ENCODE measurements at places on chromosomes 3 and 15.

GRCh38 chr3:52442409-52443267 lies 2.3 kb downstream of the SEMA3G start:
- DNase-seq = no peak

DNA sequence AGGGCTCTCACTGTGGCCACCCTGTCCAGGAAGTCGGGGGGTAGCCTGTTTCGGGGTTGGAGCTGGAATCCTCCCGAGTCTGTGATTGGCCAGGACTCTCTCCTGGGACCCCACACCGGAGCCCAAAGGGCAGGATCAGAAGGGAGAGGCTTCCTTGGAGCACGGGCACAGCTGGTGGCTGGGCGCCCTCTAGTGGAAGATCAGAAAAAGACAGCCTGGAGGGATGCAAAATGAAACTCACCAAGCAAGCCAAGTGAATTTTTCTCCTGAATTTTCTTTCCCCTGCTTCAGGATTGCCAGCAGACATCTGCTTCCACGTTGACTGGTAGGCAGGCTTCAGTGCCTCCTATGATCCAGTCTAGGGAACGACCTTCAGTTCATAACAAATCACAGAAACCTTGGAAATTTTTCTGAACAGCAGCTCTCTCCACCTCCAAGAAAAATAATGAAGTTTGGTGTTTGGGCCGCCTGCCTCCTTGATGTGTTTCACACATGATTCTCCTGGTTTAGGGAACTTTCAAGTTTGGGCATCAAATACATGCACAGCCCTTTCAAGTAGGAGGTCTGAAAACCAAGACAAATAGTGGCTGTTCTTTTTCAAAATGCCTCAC lies 224.6 kb downstream of the VPS13C start:
- DNase-seq = peak; percentile 19

DNA sequence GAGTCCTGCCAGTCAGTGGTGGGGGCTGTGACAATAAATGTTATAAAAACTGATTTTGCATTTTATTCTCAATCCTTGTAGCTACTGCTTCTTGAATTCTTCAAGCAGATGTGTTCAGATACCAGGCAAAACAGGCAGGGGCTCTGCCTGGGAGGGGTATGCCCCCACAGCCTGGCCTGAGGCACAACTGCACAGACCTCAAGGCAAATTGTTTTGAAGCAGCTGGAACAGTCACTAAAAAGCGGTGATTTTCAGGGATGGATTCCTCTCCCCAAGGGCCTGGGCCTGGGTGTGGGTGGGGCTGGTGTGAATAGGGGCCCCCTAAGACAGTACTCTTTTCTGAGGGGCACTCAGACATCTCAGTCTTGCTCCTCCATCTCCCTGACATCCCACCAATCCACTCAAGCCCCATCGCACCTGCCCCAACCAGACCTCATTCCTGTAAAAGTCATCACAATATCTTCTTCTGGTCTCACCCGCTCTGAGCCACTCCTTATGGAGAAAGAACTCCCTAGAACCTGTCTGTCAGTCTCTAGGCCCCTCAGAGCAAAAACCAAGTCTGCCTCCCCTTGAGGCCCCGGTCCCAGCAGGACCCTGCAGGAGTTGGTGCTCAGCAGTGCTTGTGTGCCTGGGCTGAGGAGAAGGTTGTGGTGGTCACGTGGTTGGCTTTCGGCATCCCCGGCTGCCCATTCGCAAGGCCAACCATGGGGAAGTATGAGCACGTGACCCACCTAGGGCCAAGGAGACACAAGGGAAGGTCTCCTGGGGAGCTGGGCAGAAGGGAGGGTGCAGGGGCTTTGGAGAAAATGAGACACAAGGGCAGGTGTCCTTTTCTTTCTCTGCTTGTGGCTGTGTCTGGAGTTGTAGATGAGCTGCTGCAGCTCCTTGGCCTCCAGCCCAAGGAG lies 2.9 kb upstream of the PSTPIP1 start:
- peak; percentile 38 for DNase-seq

DNA sequence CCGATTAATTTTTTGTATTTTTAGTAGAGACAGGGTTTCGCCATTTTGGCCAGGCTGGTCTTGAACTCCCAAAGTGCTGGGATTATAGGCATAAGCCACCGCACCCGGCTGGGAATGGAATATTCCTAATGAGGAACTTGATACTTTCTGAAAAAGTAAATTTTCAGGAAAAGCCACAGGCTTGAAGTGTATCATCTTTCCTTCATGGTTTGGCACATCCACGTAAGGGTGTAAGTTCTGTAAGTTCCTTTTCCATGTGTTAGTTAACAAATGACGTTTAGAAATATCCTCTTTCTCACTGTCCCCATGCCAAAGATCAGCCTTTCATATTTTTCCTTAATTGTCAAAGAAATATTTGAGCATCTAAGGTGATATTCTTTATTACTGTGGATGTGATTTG lies 24.9 kb downstream of the TMEM45A start:
- no peak for DNase-seq

GRCh38 chr3:177126015-177126773 lies 71.1 kb downstream of the TBL1XR1 start:
- no peak for DNase-seq

DNA sequence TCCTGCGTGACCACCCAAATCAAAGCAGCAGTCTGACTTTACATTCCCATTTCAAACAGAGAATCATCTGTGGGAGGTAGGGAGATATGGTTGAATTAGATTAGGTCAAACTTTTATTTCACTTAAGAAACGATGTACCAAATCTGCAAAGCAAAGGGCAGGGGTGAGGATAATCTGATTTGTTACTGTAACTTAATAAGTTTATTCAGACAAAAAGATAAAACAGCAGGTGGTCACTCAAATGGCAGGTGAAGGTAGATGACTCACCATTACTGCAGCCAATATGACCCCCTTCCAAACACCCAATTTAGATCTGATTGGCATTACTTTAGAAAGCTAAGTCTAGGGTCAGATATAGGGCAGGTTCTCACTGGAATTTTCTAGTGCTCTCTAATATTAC lies 651.0 kb upstream of the NAALADL2 start:
- no peak for DNase-seq

GRCh38 chr3:64046996-64047594 lies 23.8 kb upstream of the PSMD6 start:
- DNase-seq = no peak

DNA sequence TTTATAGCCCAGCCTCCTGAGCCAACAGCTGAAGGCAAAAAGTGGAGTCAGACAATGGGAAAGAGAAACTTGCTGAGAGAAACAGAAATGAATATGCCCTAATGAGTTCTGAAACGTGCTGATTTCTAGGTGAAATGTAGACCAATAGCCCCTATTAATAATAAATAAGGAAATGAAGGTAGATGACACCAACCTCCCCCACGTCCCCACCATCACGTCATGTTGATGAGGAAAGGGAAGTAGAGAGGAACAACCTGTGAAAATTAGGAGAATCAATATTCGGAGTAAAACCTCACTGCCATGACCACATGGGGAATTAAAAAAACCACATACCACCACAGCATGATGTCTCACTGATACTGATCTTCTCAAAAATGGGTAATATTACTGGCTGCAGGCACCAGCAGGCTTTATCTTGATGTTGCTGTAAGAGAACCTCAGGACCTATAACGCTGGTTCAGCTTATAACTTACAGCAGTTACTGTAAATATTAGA lies 64.0 kb downstream of the KAT2B start:
- peak; percentile 18 for DNase-seq

- no peak for DNase-seq
These were observed 264.2 kb downstream of the GABRG3 start for GRCh38 chr15:27235161-27235560.

- no peak for DNase-seq
These were observed 28.8 kb downstream of the PCNP start for GRCh38 chr3:101602731-101603130.
